ENCODE measurements at places on chromosomes 6 and 20. TPM values are rescaled to one million over a fixed set of nuclear protein-coding genes. Genes with fewer than 3 reads are reported as not detected.

PCK1 gene
- total RNA-seq = not detected

UST gene
- 27.1 TPM for total RNA-seq

CNBD2 gene
- 2.2 TPM for total RNA-seq

DLL1 gene
- 4.9 TPM for total RNA-seq

C6orf141 gene
- total RNA-seq = 5.7 TPM

DLK2 gene
- total RNA-seq = 0.36 TPM

RMND1 gene
- total RNA-seq = 36.4 TPM

TTK gene
- total RNA-seq = 35.9 TPM

SLC22A3 gene
- 1.5 TPM for total RNA-seq

ZNF165 gene
- 0.45 TPM for total RNA-seq

GTSF1L gene
- not detected for total RNA-seq

MAS1 gene
- under 0.01 TPM for total RNA-seq

HLA-DRB1 gene
- 0.09 TPM for total RNA-seq

SPATS1 gene
- not detected for total RNA-seq

MTG2 gene
- total RNA-seq = 15.3 TPM

TBC1D20 gene
- total RNA-seq = 34.4 TPM

VSTM2L gene
- total RNA-seq = 1.4 TPM

CYP39A1 gene
- total RNA-seq = 4.7 TPM

DEF6 gene
- 0.18 TPM for total RNA-seq

RPS18 gene
- total RNA-seq = 1,533 TPM

IL17A gene
- not detected for total RNA-seq

THEMIS gene
- total RNA-seq = under 0.01 TPM

Measured in fibroblast of the aortic adventitia (primary cell).